Large intestine (tissue), 12 donors: ENCODE measurements at places on chromosomes 5 and 9. TPM values are rescaled to one million over a fixed set of nuclear protein-coding genes. Genes with fewer than 3 reads are reported as not detected.

DNA sequence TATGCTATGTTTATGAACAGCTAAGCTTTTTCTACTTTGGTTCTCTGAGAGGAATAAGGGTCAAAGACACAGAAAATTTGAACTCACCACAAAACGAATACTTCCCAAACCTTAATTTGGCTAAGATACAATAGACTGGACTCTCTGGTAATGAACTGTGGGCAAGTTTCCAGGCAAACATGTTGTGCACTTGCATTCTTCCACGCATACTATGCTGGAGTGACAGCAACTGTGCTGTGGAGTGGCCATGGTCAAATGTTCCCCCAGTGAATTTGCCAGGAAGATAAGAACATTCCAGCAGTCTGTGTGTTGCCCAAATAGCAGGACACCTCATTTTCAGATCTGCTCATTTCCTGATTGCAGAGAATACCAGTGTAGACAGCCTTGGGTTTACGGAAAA lies 275.3 kb upstream of the IL12B start:
- no peak for DNase-seq

DNA sequence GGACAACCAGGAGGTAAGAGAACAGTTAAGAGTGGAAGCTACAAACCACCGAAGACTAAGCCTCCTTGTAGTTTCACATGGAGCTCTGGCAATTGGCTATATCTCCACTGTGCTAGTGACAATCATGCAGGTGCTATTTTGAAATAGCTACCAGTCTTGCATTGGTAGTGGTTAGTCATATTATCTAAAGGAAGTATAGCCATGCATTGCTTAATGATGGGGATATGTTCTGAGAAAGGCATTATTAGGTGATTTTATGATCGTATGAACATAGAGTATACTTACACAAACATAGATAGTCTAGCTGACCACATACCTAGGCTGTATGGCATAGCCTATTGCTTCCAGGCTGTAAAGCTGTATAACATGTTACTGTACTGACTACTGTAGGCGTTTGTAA lies 28.4 kb downstream of the HSDL2 start:
- peak; percentile 26 for DNase-seq

DNA sequence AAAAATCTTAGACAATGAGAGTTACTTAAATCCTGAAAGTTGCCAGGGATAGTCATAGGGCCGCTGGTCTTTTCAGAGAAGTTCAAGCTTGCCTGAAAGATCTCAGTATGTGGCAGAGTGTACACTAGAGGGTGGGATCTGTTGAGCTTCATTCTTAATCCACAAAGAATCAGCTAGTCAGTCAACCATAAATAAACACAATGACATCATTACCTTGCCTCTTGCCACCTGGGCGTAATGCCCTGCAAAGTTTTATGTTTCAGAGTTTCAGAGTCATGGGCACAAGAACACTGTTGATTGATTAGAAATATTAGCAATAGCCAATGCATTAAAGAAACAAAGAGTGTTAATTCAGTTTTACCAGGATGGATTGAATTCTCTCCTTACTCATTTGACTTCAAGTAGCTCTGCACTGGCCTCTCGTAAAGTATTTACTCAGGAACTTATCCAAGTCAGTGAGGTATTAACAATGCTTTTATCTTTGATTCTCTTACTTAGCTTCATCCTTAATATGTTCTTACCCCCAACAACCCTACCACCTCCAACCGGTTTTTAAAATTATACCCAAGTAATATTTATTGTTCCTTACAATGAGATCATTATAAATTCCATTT lies 14.3 kb upstream of the ANXA1 start:
- no peak for DNase-seq

DNA sequence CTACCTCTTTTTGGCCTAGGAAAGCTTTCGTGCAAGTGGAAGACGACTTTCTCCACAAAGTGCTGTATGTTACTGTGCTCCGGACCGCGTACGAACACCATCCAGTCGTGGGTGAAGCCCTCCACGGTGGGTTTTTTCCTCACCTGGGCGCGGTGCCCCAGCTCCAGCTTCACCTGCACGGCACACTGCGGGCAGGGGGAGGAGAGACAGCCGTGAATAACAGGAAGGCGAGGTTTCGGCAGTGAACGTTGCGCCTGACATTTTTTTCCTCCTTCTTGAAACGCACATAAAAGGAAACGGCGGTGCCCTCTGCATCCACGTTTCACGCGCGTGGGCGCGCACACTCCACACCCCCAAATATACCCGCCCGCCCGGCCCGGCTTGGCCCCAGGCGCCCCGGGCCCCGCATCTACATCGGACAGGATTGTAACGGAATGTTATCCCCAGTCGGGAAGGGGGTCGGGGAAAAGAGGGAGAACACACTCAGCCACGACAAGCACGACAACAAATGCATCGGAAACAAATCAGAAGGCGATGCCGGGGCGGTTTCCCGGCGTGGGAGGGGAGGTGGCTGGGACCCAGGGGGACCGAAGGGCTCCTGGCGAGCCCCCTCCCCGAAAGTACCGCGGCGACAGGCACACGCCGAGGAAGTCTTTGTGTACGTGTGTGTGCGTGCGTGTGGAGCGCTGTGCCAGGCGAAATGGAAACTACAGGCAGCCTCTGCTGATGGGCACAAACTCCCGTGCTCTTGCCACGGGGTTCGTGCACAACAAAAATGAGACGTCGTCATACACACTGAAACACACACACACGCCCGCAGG lies 1.4 kb downstream of the MLLT3 start:
- peak; percentile 29 for DNase-seq

- DNase-seq, result no peak
Observed at GRCh38 chr5:135192351-135192750, 158.3 kb upstream of the PITX1 start.

DNA sequence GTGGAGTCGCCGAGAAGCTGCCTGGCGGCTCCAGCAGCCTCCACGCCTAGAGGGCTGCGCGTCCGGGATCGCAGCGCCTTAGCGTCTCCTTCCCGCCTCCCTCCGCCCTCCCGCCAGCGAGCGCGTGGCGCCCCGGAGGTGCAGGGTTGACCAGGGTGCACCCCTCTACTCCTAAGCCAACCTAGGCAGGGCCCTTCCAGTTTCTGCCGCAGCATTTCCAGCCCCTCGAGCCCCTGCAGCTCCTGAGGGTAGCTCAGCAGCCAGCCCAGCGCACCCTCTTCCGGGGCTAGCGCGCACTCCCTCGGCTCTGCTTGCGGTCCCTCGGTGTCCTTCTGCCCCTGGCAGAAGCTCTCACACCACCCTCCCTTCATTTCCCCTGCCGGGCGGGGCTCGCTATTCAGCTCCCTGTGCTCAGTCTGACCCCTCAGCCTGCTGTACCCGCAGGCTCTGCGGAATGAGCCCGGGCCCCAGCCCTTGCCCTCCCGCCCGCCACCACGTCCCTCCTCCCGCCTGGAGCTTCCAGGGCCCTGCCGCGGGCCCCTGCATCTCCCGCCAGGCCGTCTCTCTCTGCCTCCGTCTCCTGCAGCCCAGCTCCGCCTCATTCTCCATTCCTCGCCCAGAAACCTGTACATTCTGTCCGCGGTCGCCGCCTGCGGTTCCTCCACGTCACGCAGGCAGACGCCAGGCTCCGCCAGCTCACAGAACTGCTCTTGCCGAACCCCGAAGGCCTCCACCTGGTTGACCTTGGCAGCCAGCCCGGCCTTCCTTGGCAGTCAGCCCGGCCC lies 61.8 kb downstream of the SPATA31C2 start:
- DNase-seq, result peak; percentile 76

DNA sequence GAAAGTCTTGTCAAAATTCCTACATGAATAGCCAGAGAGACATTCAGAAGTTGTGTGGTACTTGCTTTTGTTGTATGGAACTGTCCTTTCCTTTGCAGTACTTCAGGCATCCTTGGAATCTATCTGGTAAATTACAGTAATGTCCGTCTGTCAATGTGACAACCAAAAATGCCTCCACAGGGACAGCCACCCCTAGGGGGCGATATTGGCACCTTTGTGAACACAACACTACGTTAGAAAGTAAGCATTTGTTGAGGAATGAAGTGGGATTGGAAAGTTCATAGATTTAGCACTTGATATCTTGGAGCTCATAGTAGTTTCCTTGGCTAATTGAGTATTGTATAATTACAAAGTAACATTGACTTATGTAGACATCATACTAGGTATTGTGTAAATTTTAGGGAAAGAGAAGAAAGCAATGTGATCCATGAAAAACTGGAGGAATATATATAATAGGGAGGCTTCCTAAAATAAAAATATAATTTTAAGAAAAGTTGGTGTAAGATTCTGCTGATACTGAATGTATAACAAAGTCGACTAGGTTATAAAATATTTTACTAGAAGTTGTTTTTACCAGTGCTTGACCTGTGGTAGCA lies 32.7 kb downstream of the TMEFF1 start:
- DNase-seq, result peak; percentile 11

Gene TMEM174
- not detected for polyA plus RNA-seq

Gene ADAMTS6
- polyA plus RNA-seq, result 2.3 TPM

Gene OR1Q1
- not detected for polyA plus RNA-seq

Gene COL5A1
- polyA plus RNA-seq, result 79.9 TPM

Gene NRG2
- polyA plus RNA-seq, result 1.1 TPM
